SK-MEL-5 (cell line): ENCODE measurements at places on chromosomes 4 and X. TPM values are rescaled to one million over a fixed set of nuclear protein-coding genes. Genes with fewer than 3 reads are reported as not detected.

DNA sequence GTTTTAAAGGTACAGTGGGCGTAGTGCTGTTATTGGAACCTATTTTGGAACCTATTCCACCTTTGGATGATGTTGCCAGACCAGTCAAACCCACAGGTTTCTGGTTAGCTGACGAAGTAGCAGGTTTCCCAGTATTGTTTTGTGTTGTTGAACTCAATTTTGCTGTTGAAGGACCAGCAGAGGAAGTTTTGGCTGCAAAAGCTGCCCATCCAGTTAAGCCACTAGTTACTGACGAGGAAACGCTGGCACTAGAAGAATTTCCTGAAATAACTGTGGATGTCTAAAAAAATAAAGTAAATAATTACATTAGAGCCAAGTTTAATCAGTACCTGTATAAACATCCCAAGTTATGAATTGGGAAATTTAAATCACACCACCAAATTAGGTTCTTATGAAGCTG lies 25.5 kb downstream of the INTS12 start:
- DNase-seq, result no peak

DNA sequence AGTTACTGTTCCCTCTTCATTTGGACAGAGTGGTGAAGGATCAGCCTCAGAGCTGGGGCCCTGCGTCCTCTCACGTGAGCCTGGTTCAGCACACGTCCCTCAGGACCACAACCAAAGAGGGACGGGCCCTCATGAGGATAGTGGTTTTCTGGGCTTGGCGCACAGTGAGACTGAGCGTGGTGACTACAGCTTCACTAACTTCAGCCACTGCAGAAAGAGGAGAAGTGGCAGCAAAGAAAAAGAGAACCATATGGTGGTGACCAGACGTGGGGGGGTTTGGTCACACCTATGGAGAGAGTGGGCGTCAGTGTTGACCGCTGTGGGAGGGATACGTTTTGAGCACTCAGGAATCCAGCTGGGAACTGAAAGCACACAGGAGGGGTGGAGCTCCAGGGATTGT lies 21.8 kb upstream of the TNIP3 start:
- no peak for DNase-seq

- DNase-seq, result peak; percentile 52
These were observed 132.5 kb upstream of the NHS start for GRCh38 chrX:17242470-17242869.

- no peak for DNase-seq
These were observed 39.9 kb downstream of the SH3BGRL start for GRCh38 chrX:81241753-81242152.

- DNase-seq, result no peak
These were observed 45.6 kb downstream of the SH3RF1 start for GRCh38 chr4:169225058-169225751.

GRCh38 chr4:951186-951585 lies 18.9 kb downstream of the TMEM175 start:
- no peak for DNase-seq

DNA sequence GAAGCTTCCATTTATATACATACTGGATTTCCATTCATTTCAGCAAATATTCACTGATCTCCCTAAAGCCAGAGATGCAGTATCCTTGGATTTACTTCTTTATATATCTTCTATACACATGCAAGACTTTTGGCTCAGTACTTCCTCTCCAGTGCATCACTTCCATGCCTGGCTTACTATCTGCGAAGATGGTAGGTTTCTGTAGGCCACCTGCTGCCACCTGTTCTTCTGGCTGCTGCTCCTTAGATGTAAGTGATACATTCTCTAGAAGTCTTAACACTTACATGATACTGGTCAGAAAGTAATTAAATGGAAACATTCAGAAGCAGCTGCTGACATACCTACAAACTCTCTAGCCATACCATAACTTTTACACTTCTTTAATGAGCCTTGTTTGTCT lies 48.9 kb downstream of the TBC1D9 start:
- DNase-seq, result no peak

DNA sequence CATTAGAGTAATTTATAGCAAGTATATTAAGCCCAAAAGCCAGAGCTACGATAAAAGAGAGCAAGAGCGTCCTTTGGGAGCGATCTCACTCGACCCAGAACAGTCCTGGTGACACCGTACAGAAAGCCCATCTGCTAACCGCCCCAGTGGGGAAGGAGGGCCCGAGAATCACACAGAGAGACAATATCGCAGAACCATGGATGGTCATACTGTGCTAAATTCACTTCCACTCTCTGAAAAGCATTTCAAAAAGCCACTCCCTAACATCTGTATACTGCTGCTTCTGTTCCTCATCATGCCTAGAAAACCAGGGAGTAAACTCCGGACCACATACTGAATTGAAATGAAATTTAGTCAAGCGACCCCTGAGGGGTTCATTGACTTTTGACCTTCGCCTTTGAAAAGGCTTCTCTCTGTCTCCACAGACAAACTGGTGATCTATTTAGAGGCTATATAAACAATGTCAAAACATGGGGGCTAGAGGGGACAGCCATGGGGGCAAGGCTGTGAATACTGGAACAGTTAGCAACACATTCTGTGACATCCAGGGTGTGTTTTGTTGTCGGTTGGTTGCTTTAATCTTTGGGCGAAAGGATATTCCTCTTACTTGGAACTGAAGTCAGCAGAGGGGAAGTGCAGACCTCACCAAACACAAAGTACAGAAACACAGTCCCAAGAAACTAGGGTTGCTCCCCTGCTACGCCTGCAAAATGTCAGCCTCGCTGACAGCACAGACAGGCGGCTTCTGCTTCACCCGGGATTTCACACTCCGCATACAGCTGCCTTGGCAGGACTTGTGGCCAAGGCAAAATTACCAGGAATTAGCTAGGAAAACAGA lies 129.0 kb upstream of the RASGEF1B start:
- DNase-seq, result no peak

DNA sequence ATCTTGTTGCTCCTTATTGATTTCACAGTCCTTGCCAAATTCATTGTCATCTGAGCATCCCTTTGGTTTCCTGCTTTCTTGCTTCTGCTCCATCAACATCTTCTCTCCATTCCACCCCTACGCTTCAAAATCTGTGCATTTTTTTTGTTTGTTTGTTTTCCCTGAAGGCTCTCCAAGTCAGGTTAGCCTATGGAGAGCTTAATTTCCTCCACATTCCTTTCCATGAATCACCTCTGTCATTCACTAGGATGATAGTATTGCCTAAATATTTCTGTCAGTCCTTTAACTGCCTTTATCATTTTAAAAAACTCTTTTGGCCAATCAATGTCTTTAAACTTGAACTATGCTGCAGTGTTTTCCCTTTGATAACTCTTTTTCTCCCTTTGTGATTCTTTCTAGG lies 67.7 kb downstream of the PPARGC1A start:
- DNase-seq, result no peak

DNA sequence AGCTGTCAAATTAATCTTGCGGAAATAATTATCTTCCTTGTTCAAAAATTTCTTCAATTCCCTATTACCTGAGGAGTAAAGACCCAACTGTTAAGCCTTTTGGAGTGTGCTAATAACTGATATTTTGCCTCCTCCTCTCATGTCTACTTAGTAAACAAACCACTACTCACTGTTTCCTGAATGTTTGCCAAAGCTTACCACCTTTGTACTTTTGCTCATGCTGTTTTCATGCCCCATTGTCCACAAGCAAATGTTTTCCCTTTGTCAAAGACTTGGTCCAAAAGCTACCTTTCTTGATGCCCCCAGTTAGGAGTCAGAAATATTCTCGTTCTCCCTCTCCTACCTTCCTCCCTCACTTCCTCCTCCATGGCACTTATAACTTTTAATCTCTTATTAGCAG lies 226.1 kb downstream of the ENOX2 start:
- DNase-seq, result no peak

- DNase-seq, result no peak
These were observed 31.7 kb upstream of the ZNF41 start for GRCh38 chrX:47514533-47515235.

- no peak for DNase-seq
These were observed 15.7 kb upstream of the DRP2 start for GRCh38 chrX:101203761-101204351.

DNA sequence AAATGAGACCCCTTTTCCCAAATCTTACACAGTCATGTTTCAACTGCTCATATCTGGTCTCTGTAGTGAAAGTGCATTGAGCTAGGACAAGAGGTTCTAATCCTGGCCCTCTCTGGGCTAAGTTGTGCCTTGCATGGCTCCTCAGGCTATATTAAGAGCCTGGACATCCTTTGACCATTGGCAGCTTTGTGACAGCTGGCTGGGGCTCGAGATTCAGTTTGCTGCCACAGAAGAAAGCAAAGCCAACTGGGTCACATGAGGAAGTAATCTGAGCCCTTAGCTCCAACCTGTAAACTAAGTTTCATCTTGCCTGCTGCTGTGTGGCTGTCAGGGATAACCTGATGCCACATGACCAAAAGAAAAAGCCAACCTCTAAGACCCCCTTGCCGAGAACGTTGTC lies 51.8 kb upstream of the JADE1 start:
- peak; percentile 3 for DNase-seq

DNA sequence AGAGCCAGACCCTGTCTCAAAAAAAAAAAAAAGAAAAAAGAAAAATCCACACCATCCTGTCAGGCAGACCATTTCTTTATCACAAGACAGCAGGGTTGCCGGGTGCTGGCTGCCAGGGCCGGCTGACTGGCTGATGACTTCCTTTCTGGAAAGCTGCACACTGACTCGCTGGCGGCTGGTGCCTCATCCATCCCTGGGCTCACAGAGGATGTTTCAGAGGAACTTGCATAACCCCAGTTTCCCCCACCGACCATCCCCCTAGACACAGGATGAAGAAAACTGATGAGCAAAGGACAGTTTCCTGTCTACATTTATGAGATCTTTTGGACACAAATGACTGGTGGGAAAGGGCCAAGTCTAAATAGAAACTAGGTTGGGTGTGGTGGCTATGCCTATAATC lies 14.1 kb downstream of the HPSE start:
- DNase-seq, result peak; percentile 9

GRCh38 chr4:75514949-75515612 lies 808 bp downstream of the THAP6 start:
- no peak for DNase-seq

DNA sequence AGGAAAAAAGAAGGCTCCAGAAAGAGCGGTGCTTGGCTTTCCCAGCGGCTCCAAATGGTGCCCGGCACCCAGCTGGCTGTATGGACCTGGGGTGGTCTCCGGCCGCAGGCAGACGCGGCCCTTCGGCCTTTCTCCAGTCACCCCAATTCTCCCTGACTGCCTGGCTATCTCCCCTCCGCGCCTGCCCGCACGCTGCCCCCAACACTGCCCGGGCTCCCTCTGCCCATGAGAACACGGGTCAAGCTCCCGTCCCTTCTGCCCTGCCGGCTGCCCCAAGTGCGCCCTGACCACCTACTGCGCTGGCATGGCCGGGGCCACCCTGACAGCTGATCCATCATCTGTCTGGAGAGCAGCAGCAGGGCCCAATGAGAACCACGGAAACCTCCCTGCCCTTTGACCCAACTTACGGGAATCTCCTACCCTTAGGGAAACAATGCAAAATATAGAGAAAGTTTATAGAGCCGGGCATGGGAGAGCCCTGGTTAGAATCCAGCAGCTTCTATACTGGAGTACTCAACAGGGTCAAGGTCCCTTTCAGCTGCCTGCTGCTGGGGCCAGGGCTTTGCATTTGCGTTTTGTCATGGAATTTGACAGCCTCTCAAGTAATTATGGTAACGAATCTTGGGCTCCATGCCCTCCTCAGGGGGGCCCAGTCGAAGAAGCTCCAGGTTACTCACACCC lies 1.2 kb upstream of the FAM3A start:
- no peak for DNase-seq

DNA sequence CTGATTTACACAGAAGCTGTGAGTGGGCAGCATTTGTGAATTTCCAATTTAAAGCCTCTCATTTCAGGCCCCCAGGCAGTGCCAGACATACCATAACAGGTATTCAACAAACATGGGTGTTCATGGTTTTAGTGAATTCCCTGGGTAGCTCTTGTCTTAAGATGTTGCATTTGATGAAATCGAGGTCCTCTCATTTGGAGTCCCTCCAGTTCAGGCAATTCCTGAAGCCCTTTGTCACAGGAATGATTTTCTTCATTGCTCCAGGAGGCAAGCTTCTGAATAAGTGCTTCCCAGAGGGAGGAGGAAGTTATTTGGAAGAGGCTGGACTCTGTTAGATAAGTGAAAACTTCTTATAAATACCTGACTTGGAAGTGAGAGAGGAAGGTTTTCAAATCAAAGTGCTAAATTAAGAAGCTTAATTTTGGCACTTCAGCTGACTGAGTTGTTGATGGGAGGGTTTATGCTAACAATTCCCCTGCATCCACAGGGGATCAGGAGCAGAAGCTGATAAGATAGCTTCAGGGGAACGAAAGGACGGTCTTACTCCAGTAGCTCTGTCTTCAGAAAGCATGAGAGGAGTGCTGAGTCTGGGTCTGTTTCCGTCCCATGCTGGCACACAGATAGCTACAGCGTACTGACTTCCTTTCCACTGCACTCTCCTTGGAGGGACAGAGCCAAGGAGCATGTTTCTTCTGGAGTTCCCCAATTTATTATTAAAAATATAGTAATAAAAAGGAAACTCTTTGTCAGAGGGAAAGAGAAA lies 543.1 kb downstream of the GBA3 start:
- DNase-seq, result no peak

The CFAP47 gene
- total RNA-seq, result 0.19 TPM in 1 of 2 replicates, not detected in the other

The UCP1 gene
- not detected in 2 replicates for total RNA-seq

The AREG gene
- total RNA-seq, result 1.2 TPM in 1 of 2 replicates, not detected in the other

The GRIA2 gene
- total RNA-seq, result 0.24 and 0.29 TPM in 2 replicates

The STK32B gene
- 3.1 and 3.7 TPM in 2 replicates for total RNA-seq

The ADRA2C gene
- 14.1 and 15.7 TPM in 2 replicates for total RNA-seq

The SLC4A4 gene
- total RNA-seq, result 0.16 TPM in 2 replicates
